Ovary (tissue), 10 donors: ENCODE measurements at places on chromosomes 2 and 18. TPM values are rescaled to one million over a fixed set of nuclear protein-coding genes. Genes with fewer than 3 reads are reported as not detected.

DNA sequence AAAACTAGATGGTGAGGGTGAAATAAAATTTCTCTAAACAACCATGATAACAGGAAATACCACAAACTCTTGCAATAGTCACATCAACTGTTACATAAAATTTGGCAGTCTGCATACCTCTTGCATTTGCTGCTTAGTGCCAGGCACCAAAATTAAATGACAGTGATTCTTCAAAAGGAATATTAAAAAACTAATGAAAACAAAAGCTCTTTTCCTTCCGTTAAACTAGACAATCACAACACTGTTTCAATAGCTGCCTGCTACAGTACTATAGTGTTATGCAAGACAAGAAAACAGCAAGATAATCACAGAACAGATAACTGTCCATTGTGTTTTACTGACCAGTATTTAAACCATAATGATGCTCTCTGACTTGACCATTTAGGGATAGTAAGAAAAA, 239.0 kb upstream of the SMAD7 start:
- no peak for DNase-seq

GRCh38 chr2:67516362-67516761, 119.2 kb downstream of the ETAA1 start:
- no peak for DNase-seq

DNA sequence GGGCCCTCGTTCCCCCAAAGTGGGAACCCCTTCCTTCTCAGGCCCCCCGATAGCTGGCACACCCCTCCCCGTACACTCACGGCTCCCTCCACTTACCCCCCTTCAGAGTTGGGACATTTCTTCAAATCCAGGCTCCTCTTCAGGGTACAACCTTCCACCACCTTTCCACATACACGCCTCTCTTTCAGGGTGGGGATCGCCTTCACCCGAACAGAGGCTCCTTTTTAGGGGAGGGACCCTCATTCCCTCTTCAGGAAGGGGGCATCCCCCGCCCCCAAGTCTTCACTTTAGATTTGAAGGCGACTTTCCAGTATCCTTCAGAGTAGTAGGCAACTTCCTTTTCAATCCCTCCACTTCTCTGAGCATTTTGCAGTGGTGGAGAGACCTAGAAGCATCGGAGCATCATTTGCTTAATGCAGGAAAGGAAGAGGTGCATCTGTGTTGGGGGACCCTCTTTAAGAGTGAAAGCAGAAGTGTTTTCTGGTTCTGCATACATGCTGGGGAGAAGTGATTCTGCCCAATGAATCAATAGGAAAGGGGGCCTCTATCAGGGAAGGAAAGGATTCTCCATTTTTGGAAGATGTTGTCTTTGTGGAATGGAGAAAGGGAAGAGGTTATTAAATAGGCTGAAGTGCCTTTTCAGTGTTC, 845 bp downstream of the EML4 start:
- no peak for DNase-seq

DNA sequence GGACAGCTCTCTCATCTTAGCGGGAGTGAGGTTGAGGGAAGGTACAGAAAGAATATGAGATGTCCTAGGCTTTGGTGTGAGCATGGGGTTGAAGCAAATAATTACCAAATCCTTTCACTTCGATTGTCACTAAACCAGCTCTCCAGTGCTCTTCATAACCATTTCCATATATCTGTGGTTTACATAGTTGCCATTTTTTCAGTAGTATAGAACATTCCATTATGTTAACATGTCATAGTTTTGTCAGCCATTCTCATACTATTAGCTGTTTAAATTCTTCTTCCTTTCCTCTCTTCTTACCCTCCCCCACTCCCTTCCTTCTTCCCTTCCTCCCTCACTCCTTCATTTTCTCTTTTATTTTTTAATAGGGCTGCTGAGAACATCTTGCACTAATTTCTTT, 205.9 kb downstream of the BABAM2 start:
- no peak for DNase-seq

DNA sequence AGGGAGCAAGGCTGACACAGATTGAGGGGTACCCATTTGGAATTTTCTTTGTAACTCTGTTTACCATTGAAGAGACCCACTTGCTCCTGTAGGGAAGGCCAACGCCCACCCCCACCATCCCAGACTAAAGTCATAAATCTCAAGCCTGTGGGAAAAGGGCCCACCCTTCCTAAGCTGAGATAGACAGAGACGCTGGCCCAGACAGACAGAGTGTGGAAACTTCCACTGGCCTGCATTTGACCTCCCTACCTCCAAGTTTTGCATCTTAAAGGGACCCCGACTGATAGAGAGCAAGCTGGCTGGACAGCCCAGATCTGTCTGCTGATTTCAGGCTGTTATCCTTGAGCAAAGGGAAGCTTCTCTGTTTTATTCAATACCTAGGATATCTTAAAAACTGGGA, 48.2 kb upstream of the SLC14A2 start:
- DNase-seq = no peak

GRCh38 chr18:79617511-79618500, 61.8 kb upstream of the CTDP1 start:
- no peak for DNase-seq

- no peak for DNase-seq
These were observed 62.4 kb upstream of the ATIC start for GRCh38 chr2:215249501-215249900.

GRCh38 chr18:79587226-79587741, 92.3 kb upstream of the CTDP1 start:
- DNase-seq = peak; percentile 10

GRCh38 chr18:21362831-21363230, 120.8 kb downstream of the GREB1L start:
- no peak for DNase-seq

DNA sequence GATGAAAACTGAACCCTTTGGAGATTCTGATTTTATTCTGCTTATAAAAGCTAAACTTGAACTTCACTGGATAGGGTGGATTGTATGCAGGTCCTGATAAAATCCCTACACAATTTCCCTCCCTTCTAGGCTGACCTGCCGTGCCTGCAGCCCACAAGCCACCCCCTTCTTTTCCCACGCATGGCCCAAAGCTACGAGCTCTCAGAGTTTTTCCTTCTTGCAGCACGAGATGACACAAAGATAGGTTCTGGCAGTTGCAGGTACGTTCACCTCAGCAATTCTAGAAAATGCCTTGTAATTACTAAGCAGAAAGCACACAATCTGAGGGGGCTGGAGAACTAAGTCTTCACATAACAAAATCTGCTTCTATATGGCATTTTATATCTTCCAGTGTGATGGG, 110.6 kb upstream of the ATP8B1 start:
- no peak for DNase-seq

DNA sequence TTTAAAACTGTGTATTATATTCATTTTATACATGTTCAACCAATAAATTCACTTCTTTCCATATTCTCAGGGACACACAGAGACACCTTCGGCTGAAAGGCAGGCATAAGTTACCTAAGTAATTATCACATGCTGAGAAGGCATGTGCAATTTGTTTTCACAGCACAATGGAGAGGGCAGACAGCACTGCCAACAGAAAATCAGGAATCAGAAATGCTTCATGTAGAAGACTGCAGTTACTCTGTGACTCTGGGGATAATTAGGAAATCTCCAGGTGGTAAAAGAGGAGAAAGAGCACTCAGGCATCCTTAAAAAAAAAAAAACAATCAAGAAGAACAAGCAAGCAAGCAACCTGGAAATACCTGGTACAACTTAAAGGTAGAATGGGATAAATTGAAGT, 49.3 kb downstream of the DSEL start:
- DNase-seq = no peak

DNA sequence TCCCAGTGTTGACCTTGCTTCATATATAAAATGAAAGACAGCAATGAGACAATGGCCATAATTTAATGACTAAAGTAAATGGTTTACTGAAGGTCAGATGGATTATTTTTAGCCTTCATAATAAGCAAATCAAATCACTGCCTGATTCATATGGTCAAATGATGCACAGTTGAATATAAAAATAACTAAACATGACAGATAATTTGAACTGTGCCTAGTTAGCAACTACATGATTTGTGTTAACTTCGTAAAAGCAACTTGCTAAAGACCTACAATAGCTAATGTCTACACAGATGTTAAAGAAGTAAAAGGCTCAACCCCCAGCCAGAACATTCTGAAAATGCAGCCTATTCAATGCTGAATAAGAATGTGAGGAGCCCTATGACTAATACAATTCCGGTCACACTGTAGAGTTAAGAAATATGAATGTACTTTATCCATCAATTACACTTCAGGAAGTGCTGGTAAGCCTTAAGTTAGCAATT, 590.8 kb upstream of the CDH2 start:
- DNase-seq = no peak

CRYBA2 gene
- not detected for polyA plus RNA-seq

CAPN13 gene
- 0.05 TPM for polyA plus RNA-seq

MARCHF4 gene
- polyA plus RNA-seq = 0.01 TPM
